ENCODE measurements at places on chromosomes 11 and 22.

DNA sequence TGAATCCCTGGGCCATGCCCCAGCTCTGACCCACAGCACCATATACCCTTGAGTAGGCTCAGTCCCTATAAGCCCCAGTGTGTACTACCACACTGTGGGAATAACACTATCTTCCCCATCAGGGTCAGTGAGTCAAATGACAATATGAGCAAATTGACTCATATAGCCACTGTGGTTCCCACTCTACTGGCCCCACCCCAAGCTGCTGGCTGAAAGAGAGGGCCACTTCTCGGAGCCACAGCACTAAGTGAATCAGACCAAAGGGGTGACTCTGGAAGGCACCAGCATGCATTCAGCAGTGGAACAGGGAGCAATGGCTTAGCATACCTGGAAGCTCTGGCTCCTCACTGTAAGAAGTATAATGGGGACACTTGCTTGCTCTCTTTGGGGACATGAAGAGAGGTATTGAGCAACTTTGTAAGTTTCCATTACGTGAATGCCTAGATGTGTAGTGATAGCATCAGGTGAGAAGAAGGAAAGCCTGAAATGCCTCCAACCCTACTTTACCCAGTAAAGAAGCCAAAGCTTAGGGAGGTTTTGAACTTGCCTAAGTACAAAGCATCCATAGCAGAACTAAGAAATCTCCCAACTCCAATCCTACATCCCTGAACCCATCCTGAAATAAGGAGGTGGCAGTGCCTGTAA is 13.5 kb downstream of the CD59 start:
- no peak for DNase-seq

GRCh38 chr11:12810568-12810894 is 136.3 kb downstream of the TEAD1 start:
- DNase-seq: no peak

GRCh38 chr11:17353821-17354600 is 2.4 kb downstream of the NCR3LG1 start:
- DNase-seq: no peak

GRCh38 chr11:130034236-130034635 is 31.6 kb upstream of the PRDM10 start:
- DNase-seq: no peak

DNA sequence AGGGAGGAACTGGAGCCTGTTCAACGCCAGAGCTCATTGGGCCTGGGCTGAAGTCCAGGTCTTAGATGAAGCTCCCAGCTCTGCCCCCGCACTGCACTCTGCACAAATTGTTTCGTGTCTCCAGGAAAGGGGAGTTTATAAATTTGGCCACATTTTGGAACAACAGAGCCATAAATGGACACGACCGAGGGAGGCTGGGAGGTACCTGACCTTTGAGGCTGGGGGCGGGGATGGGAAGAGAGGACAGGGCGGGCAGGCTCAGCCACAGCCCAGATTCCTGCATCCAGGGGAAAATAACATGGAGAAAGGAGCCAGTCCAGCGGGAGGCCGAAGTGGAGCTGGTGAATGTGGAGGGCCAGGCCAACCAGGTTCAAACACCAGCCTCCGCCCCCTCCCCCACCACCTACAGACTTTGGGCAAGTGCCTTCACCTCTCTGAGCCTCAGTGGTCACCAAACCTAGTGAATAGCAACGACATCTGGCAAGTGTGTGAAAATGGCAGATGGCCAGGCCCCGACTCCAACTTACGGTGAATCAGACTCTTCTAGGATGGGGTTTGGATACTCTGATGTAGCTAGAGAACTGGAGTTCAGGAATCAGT is 36.8 kb upstream of the SMTN start:
- DNase-seq: no peak
